Left cardiac atrium (tissue), 4 donors: ENCODE measurements at places on chromosomes 12 and 14. TPM values are rescaled to one million over a fixed set of nuclear protein-coding genes. Genes with fewer than 3 reads are reported as not detected.

EML5 gene
- 0.84 TPM for total RNA-seq

PPP2R5C gene
- total RNA-seq = 126 TPM

EXOC3L4 gene
- total RNA-seq = 0.92 TPM

GPD1 gene
- 88.6 TPM for total RNA-seq

TAS2R50 gene
- 0.84 TPM for total RNA-seq

ACTR6 gene
- 19.7 TPM for total RNA-seq
